Left renal cortex interstitium (tissue), 4 donors: ENCODE measurements at places on chromosomes 4 and X. TPM values are rescaled to one million over a fixed set of nuclear protein-coding genes. Genes with fewer than 3 reads are reported as not detected.

Gene USP17L27
- not detected for polyA plus RNA-seq

Gene USP26
- polyA plus RNA-seq = not detected

Gene TKTL1
- polyA plus RNA-seq = 0.49 TPM

Gene GLUD2
- polyA plus RNA-seq = 6.4 TPM

Gene CENPVL1
- 0.30 TPM for polyA plus RNA-seq
